ENCODE measurements at places on chromosomes 13 and 19.
A peak's percentile ranks its signal among the peaks of the same experiment; 100 is the strongest.

DNA sequence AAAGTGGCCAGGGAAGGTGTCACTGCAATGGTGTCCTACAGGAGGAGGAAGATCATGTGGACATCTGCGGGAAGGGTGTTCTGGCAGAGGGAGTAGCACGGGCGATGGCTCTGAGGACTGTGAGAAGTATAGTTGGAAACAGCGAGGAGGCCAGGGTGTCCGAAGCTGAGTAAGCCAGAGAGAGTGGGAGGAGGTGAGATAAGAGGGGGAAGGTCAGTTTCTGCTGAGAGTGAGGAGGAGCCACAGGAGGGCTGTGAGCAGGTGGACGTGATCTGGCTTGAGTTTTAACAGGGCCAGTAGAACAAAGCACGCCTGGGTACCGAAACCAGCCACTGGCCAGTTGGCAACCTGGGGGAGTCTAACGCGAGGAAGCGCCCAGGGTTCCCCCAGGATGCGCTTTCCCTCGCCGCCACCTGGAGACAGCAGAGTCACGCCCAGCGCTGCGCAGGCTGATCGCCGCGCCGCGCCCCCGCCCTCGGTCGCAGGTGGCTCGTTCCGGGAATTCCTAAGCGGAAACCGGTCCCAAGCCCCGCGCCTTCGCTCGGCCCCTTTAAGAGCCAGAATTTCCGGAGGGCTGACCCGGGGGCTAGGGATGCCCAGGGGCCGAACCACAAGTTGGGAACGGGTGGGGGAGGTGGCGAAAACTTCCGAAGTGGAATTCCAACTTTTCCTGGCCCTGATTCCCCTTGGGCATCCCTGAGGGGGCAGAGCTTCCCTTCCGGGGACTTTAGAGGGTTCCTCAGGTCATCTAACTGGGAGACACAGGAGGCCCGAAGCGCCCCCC, 1.1 kb upstream of the LSR start:
- ATAC-seq = peak; percentile 79

- ATAC-seq = no peak
Observed at GRCh38 chr13:95301968-95302393, 730 bp upstream of the ABCC4 start.

GRCh38 chr13:54183166-54183565, 1154.6 kb downstream of the OLFM4 start:
- no peak for ATAC-seq

DNA sequence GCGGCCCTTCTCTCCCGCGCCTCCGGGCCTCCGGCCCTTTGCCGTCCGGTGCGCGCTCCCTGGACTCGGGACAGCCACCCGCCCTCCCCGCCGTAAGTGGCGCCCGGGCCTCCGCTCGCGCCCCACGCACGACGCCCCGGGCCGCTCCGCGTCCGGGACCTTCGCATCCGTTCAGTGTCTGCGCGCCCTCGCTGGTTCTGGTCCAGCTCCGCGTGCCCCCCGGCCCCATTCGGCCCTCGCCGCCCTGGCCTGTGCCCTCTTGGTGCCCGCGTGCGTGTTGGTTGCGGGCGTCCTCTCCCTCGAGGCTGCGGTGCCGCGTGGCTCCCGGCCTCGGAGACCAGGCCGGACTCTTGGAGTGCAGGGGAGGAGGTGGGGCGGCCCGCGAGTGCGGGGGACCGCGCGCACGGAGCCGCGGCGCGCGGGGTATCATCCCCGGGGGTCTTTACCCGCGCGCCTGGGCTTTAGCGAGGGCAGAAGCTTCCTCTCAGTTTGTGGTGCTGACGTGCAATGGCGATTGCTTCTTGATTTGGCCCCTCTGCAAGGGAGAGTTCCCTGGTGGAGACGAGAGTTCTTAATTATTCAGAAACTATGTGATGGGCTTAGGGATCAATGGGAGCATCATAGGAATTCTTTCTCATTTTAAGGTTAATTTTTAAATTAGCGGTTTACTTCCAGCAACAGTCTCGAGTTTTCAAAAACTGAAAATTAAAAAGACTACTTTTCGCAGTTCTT, 757 bp downstream of the WASF3 start:
- ATAC-seq = no peak

GRCh38 chr19:55209693-55210472, 582 bp upstream of the PTPRH start:
- peak; percentile 79 for ATAC-seq

GRCh38 chr13:32893176-32893575, 123.0 kb upstream of the KL start:
- ATAC-seq = no peak

- no peak for ATAC-seq
Observed at GRCh38 chr13:48994706-48995105, 19.0 kb downstream of the FNDC3A start.

DNA sequence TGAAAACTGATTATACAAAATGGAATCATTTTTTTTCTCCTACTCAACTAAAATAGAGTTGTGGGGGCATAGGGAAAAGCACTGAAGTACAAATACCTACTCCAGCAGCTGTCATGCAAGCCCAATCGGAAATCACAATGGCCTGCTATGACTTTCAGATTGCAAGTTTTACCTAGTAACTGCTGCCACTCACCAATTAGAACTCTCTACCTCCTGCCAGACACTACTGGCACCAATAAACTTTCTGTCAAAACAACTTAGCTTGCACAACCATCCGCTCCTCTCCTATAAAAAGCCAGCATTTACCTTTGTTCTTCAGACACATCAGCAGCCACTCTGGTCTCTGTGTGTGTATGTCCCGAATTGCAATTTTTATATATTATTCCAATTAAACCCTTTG, 9.3 kb upstream of the TRPC4 start:
- no peak for ATAC-seq

GRCh38 chr13:46822551-46822950, 25.6 kb upstream of the ESD start:
- ATAC-seq = no peak

GRCh38 chr19:5125797-5126497, 157.0 kb downstream of the KDM4B start:
- ATAC-seq = no peak

DNA sequence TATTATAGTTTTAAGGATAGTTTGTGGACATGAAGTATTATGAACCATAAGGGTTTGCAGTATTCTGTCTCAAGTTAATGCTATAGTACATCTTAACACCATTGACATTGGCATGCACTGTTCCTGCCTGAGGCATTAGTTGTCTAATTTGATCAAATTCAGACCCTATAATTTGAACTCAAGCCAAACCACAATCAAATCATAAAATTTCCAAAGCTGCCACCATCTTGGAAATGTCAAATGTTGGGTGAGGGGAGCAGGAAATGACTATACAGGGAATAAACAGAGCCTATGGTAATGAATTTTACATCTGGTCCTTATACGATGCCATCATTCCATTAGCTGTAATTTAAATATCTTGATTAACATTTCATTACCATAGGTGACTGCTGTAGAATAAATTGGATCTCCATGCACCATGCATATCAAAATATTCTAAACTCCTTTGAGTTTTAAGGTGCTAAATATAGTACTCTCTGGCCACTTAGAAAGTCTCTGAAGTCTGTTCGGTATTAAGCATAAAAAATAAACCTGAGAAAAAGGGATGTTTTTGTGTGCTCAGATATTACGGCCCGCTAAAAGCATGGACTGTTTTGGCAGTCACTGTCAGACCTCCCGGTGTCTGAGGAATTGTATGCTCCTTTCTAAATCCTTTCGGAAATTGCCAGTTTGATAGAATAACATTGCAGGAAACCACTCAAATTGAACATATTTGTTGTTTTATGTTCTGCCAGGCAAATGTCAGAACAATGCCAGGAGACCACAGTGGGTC, 257.7 kb downstream of the SPRY2 start:
- ATAC-seq = no peak

- peak; percentile 3 for ATAC-seq
Observed at GRCh38 chr19:4368128-4368820, 24.9 kb downstream of the MPND start.

DNA sequence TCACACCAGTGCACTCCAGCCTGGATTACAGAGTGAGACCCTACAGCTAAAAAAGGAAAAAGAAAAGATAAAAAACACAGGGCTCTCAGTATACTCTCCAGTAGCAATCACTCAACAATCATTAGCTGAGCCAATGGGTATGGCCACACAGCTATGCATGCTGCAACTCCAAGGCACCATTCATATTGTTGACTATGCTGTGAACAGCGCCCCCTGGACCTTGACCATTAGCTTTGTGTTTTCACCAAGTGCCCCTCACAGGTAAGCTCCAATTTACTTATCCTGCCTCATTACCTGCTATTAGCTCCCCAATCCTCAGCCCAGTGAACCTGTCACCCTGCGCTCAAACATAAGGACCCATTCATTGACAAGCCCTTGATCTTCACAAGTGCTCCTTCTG, 35.8 kb downstream of the ZIC5 start:
- no peak for ATAC-seq

DNA sequence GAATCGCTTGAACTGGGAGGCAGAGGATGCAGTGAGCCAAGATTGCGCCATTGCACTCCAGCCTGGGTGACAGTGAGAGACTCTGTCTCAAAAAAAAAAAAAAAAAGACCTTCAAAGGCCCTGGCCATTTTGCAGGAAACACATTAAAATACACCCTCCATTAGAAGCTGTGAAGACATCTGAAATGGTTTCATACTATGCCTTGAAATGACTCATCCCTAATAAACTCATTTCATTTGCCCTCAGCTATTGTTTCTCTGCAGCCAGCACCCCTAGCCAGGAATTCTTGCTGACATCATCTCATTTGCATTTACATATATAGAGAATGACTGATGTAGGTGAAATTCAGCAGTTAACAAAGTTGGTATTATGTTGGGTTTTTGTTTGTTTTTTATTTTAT, 8.7 kb downstream of the EML2 start:
- peak; percentile 72 for ATAC-seq

DNA sequence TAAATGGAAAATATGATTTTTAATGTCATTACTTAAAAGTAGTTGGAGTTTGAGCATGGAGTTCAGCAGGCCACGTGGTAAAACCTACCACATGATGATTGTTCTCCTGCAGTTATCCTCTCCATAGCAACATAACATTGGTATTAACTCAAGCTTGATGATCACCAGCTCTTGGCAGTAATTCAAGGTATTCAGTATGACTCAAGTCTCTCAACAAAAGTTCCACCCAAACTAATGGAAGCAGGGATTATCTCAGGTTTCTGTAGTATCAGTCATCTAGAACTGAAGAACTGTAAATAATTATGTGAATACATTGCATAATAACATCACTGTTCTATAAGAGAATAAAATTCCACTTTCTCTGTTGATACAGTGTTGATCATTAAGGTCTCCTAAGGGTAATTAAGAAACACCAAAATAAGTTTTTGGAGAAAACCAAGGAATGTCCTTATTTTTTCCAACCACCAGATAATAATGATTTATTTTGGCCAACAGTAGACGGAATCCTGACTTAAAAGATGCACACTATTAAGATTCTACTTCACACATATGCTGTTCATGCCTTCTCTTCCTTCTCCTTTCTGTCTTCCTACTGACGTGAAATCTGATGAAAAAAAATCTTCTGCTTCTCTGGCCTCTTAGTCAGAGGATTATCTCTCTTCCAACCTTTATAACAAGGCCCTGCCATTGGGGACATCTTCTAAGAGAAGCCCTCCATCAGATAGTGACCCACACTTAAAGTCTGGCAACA, 1092.3 kb downstream of the EFNB2 start:
- ATAC-seq = peak; percentile 99

- ATAC-seq = no peak
Observed at GRCh38 chr13:32837973-32838927, 178.0 kb upstream of the KL start.

DNA sequence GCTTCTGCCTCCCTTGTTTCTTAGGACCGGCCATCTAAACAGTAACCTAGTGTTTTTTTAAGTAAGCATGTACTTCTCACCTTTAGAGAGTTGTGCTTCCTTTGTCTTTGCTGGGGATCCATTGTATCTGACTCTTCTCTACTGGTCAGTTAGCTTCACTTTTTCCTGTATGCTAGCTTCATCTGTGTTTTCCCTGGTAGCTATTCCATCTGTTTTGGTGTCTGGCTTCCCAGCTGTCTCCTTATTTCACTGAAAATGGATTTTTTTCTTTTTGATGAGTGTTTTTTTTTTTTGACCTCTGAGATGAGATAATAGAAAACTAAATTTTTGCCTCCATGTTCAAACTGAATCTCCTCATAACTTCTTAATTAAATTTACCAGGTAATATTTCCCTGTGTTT, 637.0 kb upstream of the SLC10A2 start:
- no peak for ATAC-seq

DNA sequence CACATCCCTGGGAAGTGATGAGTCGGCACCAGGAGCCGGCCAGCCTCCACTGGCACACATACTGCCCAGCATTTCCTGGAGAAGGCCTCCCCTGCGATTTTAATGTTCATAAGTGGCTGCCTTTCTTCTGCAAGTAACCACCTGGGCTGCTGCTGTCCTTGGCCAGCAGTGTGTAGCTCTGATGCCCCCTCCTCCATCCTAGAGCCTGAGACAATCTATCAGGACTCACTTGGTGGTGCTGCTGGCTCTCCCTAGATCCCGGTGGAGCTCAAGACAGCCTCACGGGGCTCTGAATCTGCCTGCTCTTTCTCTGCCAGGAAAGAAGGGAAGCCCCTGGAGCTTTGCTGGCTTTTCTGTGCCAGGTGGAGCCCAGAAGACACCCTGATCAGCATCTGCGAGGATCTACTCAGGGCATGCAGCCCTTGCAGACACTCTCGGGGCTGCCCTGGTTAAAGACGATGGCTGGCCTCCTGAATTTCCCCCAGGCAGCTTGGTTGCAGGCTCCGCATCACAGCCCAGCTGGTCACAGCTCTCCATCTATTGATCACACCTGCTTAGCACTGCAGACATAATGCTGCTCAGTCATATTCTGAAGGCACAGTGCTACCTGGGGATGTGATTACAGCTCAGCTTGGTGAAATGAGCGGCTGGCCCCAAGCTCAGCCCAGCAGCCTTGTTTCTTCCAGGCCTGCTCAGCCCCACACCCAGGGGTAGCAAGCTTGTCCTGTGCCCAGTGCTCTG, 122.3 kb downstream of the ZDHHC20 start:
- no peak for ATAC-seq

- ATAC-seq = peak; percentile 72
Observed at GRCh38 chr13:22047082-22047784, 376.4 kb downstream of the FGF9 start.

DNA sequence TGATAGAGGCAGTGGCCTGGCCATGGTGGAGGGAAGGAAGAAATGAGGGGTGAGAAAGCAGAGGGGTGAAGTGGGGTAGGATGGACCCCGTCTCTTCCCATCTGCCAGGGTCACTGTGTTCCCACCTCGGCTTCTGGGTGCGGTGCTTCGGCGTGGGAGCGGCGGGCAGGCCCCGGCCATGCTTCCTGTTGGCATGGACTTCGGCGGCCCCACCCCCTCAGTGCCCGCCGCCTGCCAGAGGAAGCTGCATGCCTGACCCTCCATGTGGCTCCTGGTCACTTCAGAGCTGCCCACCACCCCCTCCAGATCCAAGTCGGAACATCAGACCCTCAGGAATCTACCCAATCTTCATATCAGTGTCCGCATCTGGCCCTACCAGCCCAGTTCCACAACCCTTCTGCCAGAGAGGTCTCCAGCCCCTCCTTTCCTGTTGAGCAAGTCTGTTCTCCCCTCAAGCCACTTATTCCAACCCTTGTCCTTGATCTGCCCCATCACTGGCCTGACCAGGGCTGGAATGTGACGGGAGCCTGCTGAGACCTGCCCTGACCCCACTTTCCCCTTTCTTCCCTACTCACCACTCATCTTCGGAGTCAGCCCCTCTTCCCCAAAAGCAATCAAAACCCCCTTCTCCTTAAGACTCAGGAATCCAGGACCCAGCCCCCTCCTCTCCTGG, 1.5 kb downstream of the KCNN4 start:
- no peak for ATAC-seq

Measured in esophagus mucosa (tissue), 1 donor.